CD4-positive, alpha-beta T cell treated with Interferon gamma for 1 hour (primary cell): ENCODE measurements at places on chromosomes 6 and 20.

GRCh38 chr20:16803965-16804792 lies 56.0 kb downstream of the OTOR start:
- no peak for DNase-seq

DNA sequence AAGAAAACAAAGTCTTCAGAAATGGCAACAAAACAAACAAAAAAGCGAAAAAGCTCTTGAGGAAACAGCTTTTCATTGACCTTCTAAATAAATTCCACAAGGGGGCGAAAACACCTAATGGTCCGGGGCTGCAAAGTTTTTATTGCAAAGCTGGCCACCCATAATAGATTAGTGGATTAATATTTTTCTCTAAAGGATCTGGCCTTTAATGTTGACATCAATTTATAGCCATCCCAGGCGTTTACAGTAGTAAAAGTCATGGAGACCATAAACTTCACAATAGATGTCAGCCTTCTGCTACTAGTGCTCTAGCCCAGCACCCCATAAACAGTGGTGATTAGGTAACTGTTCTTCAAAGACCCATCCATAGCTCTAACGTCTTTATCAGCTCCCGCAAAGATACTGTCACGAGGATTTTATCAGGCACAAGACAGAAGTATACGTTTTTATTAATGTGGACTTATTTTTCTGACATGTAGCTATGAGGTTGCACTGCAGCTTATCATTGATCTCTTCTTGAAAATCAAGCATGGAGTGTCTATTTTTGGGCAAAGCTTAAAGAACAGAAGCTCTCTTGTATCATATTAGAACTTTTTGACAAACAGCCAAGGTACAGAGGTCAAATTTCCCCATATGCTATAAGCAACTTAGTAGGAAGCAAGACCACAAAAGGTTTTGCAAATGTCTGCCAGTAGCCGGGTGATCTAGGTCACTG lies 4.7 kb downstream of the CITED2 start:
- DNase-seq = no peak

DNA sequence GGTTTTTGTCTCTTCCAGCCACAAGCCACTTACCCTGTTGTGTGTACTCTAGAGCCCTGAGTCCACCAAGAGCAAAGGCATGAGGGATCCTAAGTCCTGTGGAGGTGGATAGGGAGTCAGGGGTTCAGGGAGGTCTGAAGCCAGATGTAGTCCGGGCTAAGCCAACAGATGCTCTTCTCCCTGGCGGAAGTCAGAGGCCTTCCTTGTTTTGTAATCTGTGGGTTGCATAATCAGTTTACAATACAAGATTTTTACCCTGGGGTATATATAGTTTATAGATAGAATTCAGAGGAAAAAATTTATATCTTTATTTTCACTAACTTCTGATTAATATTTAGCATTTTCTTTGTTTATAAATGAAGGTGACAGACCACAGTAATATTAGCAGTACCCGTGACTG lies 9.2 kb downstream of the LAMP5 start:
- no peak for DNase-seq

DNA sequence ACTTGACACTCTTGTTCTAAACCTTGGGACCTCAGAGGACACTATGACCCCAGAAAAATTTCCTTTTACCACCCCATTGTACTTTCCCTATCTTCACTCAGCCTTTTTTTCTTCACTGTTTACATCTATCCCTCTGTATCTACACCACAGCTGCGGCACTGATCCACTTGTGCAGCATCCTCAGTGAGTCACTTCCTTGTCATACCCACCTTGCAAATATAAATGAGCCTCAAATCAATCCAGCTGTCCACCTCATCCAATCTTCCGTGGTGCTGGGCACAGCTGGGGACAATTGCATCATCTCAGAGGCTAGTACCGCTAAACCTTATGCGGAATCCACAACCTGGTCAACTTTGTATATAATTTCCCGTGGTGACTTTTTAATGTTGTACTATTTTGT lies 710.5 kb downstream of the QKI start:
- no peak for DNase-seq

DNA sequence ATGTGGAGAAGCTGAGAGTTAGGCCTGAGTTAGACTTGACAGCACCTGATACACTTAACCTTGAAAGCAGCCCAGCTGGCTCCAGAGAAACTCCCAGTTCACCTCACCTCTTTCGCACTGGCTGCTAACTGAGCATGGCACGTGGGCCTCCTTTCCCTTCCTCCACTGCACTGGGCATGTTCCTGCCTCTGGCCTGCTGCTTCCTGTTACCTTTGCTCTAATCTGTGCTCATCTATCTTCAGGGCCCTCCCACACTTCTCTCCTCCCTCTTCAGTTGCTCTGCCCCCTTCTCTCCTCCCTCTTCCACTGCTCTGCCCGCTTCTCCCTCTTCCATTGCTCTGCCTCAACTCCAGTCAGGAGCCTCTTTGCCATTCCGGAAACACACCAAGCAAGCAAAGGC lies 13.7 kb upstream of the UBE2V1 start:
- DNase-seq = no peak
